ENCODE measurements at places on chromosomes 4 and X.

DNA sequence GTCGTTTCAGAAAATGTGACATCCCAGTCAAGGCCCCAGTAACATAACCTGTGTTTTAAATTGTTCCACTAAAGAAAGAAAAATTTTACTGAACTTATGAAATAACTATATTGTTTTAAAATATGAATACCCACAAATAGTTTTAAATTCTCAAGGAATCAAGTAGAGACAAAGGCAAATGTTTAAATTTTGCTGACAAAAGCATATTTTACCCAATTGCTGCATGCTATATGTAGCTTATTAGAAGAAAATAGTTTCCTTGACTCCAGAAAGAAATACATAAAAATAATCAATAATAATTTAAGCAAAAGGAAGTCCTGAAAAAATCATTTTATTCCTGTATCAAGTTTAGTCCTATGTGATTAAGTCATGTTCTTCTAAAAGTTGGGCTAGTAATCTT, 481.3 kb upstream of the ADGRL3 start:
- no peak for DNase-seq

DNA sequence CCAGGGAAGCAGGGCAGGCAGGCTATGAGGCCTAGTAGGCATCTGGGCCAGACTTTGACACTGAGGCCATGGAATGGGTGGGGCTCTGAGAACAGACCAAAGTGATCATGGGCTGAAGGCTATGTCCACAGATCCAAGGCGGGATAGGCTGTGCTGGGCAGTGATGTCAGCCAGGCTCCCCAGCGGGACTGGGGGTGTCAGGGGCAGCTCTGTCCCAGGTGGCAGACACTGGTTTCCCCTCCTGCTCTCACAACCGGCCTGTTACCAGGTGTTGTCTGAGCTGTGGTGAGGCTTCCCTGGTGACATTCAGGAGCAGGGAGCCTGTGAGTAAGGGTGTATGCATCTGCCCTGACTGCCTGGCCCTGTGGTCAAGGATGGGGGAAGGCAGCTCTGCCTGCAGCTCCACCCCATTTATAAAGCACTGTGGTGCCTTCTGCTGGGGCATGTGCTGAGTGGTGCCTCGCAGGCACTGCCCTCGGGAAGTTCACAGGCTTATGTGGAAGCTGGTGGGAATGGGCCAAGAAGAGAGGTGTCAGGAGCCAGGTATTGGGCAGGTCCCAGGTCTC, 2.9 kb downstream of the IL9R start:
- no peak for DNase-seq

- DNase-seq = no peak
Measured at GRCh38 chrX:91108761-91109160, 325.9 kb upstream of the PABPC5 start.

GRCh38 chr4:46890056-46890455, 19.0 kb downstream of the COX7B2 start:
- no peak for DNase-seq

- DNase-seq = no peak
Measured at GRCh38 chr4:181757910-181758660, 485.1 kb upstream of the TENM3 start.

- DNase-seq = no peak
Measured at GRCh38 chrX:51395480-51395809, 62.8 kb downstream of the NUDT10 start.

- no peak for DNase-seq
Measured at GRCh38 chrX:2466876-2467656, 33.7 kb downstream of the DHRSX start.

DNA sequence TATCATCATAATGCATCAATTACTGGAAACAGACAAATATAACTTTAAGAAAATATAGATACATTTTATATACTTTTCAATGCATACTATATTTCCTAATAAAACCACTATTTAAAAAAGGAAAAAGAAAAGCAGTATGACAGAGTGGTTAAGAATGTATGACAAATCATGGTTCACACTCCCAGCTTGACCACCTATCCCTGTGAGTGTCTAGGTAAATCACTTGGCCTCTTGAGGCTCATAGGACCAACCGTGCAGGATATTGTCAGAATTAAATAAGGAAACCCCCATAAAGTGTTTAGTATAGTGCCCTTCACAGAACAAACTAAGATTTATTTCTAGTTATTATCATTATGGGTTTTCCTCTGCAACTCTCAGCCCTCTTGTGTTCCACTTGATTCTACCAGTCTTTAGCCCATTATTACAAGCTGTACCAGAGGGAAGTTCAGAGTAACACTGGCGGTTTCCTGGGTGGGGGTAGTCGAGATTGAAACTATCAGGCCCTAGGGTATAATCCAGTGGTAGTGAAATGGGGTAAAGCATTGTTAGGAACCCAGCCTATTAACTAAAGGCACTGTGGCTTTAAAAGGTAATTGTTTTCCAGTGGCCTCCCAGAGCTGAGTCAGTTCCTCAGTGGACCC, 55.5 kb upstream of the PAK3 start:
- no peak for DNase-seq

DNA sequence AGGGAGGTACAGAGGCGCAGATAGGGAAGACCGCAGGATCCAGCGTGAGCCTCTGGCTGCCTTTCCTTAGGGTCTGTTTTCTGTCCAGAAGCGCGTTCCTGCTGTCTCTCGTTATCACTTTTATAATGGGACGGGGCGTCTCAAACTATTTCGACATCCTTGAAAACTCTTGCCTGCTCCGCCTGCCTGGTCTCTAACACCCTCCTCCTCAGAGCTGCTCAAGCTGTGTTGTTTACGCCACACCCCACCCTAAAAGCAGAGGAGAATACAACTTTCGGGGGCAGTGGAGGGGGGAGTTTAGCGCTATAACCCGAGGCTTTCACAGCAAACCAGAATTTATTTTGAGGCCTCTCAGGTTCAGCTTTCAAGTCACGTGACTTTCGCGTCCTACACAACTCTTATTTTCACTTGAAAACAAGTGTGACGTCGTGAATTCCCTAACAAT, 646 bp upstream of the FAM3A start:
- DNase-seq = peak; percentile 17

DNA sequence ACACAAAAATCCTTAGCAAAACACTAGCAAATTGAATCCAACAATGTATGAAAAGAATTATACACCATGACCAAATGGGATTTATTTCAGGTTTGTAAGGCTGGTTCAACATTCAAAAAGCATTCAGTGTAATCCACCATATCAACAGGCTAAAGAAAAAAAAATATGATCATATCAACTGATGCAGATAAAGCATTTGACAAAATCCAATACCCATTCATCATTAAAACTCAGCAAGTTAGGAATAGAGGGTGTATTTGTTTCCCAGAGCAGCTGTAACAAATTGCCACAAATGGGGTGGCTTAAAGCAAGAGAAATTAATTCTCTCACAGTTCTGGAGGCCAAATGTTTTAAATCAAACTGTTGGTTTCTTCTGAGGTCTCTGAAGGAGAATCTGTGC, 10.7 kb downstream of the VSIG1 start:
- DNase-seq = no peak

GRCh38 chrX:101430457-101431078, 22.5 kb downstream of the HNRNPH2 start:
- DNase-seq = no peak

DNA sequence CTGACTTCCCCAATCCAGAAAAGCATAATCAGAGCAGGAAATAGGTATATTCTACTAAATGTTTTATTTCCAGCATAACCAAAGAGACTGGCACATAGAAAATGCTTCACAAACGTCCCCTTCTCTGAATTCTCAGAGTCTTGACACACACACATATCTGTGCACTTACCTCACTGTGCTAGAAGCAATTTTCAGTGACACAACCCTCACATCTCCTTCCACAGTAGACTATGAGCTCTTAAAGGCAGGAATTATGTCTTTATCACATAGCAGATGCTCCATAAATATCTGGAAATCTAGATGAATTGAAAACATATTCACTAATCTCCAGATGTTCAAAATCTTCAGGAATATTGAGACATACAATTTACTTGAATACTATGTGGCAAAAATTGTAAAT, 5.9 kb downstream of the SOWAHB start:
- no peak for DNase-seq

GRCh38 chr4:4689694-4690440, 148.0 kb upstream of the STX18 start:
- DNase-seq = no peak

GRCh38 chr4:80393246-80393969, 57.9 kb downstream of the CFAP299 start:
- DNase-seq = peak; percentile 33

DNA sequence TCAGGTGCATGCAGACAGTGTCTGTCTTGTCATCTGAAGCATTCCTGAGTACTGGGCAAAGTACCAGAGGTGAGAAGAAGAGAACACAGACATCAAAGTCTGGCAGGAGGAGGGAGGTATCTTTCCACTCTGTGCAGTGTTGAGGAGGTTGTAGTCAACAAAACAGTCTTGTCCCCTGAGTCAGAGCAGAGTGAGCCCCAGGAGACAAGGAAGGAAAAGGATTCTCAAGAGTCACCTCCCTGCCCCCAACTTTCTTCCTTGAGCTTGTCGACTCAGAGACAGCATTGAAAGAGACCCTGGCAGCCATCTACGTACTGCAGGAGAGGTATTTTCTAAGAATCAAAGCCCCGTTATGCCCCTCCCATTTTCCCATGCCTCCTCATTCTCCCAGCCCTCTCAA, 4.4 kb upstream of the SRPX start:
- no peak for DNase-seq

- DNase-seq = no peak
Measured at GRCh38 chr4:94463771-94464170, 12.0 kb downstream of the PDLIM5 start.

- DNase-seq = no peak
Measured at GRCh38 chrX:19774905-19775304, 112.5 kb downstream of the SH3KBP1 start.

- peak; percentile 54 for DNase-seq
Measured at GRCh38 chr4:88659055-88659889, 38.4 kb downstream of the NAP1L5 start.

DNA sequence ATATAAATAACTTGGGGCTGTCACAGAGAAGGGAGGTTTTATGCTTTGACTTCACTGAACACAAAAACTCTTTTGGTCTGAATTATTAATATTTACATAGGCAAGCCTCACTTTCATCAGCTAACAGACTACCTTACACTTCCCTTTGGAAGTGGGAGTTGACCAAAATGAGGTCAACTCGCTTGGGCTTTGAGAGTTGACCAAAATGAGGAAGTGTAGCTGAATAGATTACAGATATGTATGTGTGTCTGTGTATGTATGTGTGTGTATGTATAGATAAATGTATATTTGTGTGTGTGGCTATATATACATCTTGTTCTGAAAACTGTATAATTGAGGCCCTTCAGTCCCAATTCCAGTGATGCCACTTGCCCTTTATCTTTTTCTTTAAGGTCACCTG, 113.3 kb upstream of the IL13RA1 start:
- DNase-seq = no peak

- DNase-seq = no peak
Measured at GRCh38 chrX:64977830-64978229, 1.6 kb upstream of the ZC4H2 start.

GRCh38 chr4:99149426-99150019, 5.4 kb upstream of the ADH4 start:
- DNase-seq = no peak

DNA sequence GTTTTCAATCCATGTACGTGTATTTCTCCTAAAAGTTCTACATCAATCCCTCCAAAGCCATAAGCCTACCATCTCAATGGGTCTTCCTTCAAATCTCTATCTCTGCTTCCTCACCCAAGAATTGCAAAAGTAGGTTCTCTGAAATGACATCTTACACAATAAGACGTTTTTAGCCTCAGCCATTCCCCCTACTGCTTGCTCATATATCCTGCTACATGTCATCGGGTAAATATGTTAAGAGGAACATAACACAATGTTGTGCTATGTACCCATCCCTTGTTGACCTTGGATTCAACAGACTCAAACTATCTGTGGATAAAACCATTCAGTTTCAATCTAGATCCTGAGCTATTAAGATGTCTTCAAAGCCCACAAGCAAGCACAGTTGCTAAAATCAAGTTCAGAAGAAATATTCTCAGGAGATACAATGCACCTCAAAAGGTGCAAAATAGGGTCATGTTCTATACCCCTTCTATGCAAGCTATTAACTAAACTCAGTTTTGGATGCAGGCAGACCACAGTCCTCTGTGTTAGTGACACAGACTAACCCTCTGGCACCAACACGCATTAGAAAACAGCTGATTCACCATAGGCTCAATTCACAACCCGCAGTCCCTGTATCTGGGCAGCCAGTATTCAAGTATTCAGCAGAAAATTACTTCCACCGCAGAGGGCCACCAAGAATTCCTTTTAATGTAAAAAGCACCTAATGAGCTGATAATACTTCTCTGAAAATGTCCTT, 56.8 kb downstream of the CD99L2 start:
- DNase-seq = no peak

DNA sequence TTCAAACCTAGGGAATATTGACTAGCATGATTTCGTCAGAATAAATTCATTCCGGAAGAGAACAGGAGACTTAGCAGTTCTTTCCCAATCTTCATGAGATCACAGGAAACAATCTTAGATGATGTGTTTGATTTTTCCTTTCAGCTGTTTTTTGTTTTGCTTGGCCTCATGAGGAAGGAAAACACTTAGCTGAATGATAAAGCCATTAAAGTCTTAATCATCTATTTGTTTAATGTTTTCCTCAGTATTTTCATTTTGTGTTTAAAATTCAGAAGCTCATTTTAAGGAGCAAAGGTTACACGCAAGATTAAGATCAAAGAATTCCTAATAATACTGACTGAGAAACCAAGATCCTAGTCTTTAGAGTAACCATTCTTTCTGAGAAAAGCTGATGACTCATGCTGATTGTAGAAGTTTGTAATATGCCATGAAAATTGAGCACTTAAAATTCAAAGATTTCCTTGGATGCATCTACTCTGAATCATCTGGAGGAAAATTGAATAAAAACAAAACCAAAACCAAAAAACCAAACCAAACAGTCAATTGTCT, 15.4 kb upstream of the TBC1D19 start:
- DNase-seq = peak; percentile 76

GRCh38 chr4:1452431-1453051, 46.3 kb upstream of the NKX1-1 start:
- no peak for DNase-seq

DNA sequence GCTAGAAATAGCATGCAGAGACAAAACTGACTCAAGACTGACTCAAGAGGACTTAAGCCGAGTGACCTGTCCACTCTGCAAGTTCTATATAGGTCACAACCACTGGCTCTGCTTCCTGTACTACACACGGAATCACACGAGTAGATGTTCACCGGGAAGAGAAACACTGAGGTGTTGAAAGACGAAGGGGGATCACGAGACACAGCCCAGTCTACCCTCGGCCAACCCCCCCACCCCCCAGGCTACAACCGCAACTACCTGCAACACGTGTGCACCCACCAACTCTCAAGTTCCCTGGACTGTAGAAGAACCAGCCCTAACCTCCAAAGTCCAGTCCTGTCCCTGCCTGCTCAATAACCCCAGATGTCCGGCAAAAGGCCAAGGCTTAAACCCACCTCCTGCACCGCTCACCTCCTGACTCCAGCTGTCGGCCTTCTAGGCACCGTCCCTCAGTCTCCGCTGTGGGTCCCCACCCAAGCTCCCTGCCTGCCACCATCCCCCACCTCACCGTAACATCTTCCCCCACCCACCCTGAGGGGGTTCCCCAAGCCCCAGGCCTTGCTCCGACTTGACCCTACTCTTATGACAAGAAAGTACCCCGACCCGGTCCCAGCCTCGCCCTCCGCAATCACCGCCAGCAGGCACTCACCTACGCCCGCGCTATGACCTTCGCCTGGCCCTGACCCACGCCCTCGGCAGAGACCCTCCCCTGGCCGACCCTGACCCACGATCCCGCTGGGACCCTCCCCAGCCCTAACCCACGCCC, 739 bp downstream of the GAK start:
- peak; percentile 26 for DNase-seq

GRCh38 chr4:772118-772517, 53.8 kb downstream of the CPLX1 start:
- no peak for DNase-seq
